ENCODE measurements at places on chromosomes 7 and 10.

- DNase-seq: no peak
These were observed 388.6 kb upstream of the C7orf33 start for GRCh38 chr7:148201992-148202391.

GRCh38 chr10:128185627-128186026, 59.4 kb upstream of the MKI67 start:
- DNase-seq: no peak

DNA sequence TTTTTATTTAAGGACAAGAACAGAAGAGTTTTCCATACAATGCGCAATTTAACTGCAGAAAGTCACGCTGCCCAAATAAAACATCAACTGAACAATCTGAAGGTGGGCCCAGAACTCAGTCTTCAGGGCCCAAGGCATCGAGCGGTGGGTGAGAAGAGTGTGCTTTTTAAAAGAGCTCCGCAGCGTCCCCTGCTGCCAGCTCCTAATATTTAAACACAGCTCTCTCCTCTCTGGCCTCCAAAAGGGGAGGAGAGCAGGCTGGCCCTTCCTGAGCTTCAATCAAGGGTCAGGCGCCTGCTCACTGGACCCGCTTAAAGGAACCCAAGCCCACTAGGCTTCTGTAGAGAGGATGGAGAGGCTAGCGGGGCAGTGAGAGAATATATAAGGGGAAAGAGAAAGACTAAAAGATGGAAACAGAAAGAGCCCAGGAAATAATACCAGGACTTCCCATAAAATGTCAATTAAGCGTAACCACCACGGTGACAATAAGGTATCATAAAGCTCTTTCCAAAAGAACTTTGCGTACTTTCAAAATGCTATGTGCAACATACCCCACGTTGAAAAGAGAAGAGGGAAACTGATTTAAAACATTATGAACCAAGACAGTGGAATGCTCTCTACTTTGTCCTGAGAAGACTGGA, 2.8 kb downstream of the FAM53B start:
- DNase-seq: peak; percentile 69

- DNase-seq: no peak
These were observed 266.0 kb downstream of the BBS9 start for GRCh38 chr7:33395340-33395739.

GRCh38 chr10:84205049-84205852, 10.9 kb downstream of the CDHR1 start:
- DNase-seq: peak; percentile 42

DNA sequence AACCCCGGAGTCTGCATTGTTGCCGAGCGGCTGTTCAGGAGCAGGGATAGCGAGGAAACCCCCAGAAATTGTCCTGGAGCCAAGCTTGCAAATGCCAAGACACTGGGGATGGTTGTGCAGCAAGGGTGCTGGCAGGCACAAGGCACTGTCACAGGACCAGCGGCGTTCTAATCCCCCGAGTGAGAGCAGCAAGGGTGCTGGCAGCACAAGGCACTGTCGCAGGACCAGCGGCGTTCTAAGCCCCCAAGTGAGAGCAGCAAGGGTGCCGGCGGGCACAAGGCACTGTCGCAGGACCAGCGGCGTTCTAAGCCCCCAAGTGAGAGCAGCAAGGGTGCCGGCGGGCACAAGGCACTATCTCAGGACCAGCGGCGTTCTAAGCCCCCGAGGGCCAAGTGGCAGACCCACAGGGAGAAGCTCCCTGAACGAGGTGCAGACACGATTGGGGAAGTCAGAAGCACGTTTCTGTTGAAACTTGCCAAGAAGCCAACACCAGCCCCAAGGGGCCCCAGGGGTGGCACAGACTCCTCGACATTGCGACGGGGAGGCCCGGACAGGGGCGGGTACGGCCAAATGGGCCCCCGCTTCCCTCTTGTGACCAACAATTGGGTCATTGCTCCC, 40.4 kb upstream of the INPP5A start:
- no peak for DNase-seq

GRCh38 chr10:48894911-48895802, 44.5 kb downstream of the LRRC18 start:
- DNase-seq: no peak

GRCh38 chr10:23362879-23363792, 18.5 kb upstream of the C10orf67 start:
- no peak for DNase-seq

- DNase-seq: no peak
These were observed 18.3 kb upstream of the MKI67 start for GRCh38 chr10:128144547-128144946.

- DNase-seq: no peak
These were observed 223.5 kb downstream of the CCDC3 start for GRCh38 chr10:12777840-12778585.

DNA sequence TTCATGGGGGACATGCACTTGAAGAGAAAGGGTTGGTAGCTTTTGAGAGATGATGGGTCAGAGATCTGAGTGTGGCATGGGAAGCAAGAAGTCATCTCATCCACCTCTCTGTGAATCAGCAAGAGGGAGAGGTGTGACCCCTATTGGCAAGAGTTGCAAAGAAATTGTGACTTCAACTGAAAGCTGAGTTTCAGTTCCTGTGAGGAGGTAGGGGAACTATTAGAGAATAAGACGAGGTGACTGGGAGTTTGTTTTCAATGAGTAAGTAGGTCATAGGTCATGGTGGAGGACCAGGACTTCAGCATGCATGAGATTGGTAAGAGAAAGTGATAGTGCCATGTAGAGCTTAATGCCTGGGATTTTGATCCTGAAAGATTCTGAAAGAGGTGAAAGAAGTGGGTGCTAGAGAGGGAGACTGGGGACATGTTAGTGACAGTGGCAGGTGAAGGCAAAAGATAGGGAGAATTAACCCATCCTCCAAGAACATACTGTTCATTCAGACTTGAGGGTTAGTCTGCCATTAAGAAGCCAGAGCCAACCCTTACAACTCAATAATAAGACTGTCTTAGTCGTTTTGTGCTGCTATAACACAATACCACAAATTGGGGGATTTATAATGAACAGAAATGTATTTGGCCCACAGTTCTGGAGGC, 75.5 kb upstream of the CAPZA2 start:
- no peak for DNase-seq

DNA sequence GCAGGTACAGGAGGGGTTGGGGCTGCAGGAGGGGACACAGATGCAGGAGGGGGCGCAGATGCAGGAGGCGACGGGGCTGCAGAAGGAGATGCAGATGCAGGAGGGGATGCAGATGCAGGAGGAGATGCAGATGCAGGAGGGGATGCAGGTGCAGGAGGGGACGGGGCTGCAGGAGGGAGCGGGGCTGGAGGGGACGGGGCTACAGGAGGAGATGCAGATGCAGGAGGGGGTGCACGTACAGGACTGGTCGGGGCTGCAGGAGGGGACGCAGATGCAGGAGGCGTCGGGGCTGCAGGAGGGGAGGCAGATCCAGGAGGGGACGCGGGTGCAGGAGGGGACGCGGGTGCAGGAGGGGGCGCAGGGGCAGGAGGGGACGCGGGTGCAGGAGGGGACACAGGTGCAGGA, 66.5 kb downstream of the VWA2 start:
- DNase-seq: no peak

DNA sequence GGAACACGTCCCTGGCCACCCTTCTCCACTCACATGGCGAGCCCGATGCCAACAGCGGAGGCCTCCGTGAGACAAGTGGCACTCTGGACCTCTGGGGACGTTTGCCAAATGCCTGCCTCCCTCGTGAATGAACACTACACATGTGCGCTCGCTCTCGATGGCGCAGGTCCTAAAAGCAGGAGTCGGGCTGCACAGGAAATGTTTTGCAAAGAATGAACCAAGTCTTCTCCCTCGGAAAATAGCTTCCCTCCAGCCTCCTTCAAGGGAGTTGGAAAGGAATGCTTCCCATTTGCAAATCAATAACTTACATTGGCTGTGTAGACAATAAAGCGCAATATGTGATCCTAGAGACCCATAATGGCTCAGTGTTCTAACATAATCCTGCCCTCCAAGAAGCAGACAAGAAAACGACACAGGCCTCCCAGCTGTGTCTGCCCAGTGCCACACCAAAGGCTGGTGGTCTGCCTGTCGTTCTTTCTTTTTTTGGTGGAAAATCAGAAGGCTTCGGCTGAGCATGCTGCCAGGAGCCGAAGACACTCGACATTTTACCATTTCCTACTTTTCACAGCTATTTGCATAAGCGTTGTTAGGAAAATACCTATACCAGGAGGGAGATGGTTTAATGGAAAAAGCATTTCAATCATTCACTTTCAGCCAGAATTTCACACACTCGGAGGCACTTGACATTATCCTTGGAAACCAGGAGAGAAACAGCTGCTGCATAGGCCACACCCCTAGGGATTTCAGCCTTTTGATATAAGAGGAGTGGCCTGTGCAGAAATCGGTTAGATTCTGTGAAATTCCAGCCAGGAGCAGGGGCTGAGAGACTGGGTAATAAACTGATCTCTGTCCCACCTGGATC, 38.4 kb downstream of the ATXN7L1 start:
- DNase-seq: no peak

DNA sequence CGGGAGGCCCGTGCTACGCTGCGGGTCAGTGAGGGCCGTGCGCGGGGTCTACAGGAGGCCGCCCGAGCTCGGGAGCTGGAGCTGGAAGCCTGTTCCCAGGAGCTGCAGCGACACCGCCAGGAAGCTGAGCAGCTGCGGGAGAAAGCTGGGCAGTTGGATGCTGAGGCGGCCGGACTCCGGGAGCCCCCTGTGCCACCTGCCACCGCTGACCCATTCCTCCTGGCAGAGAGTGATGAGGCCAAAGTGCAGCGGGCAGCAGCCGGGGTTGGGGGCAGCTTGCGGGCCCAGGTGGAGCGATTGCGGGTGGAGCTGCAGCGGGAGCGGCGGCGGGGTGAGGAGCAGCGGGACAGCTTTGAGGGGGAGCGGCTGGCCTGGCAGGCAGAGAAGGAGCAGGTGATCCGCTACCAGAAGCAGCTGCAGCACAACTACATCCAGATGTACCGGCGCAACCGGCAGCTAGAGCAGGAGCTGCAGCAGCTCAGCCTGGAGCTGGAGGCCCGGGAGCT, 7.0 kb downstream of the LZTS2 start:
- no peak for DNase-seq

- peak; percentile 38 for DNase-seq
These were observed 102.6 kb downstream of the TPST1 start for GRCh38 chr7:66307591-66308215.

- DNase-seq: no peak
These were observed 75.1 kb downstream of the HGF start for GRCh38 chr7:81694711-81695110.

GRCh38 chr7:2644562-2645273, 12.9 kb downstream of the TTYH3 start:
- no peak for DNase-seq

GRCh38 chr10:52332815-52333214, 18.7 kb downstream of the DKK1 start:
- no peak for DNase-seq

DNA sequence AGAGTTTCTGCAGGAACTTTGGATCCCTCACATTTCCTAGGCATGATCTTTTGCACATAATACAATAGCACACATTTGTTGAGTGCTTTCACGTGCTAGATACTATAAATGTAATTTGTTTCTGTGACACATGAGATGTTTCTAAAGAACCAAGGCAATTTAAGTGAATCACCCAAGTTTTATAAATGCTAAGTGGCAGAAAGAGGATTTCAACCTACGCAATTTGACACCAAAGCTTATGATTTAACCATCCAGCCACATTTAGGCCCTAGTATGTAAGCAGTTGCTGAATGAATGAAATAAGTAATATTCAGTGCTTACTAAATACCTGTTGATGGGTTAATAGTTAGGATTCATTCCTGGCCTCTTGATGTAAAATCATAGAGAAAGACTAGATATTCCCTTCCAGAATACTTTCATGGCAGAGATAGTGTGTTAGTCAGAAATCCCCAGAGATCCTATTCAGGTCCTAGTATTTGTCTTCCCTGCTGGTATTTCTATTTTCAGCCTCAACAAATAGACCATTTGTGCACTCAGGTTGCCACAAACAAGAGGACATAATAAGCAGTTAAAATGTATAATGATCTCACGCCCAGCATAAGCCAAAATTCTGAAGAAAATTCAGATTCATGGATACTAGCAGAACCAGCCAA, 572.6 kb downstream of the IPMK start:
- no peak for DNase-seq

DNA sequence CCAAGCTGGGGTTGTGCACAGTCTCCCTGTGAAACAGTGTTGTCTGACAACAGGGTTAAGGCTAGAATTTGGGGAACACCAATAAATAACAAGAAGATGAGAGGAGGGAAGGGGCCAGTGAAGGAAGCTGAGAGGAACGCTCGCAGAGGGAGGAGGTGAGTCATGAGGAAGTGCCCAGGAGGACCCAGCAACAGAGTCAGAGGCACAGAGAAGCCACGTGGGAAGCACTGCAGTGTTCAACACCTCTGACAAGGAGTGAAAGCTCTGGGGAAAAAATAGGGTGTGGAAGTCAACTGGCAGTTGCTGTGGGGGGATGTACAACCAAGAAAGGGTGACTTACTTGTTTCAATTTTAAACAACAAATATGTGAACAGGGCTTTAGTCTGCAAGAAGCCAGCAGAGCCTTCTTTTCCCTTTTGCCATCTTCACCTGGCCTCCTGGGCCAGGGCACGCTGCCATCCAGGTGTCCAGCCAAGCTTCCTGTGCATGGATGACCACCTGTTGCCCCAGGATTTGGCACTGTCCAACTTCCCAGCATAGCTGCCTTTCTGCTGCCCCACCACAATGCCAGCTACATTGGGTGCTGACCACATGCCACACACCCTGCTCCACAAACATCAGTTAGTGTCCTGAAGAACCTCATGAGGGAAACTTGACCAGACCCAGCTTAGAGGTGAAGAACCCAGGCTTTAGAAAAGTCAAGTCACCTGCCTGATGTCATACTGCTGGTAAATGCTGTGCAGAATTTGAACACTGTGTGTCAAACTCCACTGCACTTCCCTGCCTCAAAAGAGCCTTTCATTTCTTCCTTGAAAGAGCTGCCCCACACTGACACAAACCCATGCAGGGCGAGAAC, 69.6 kb downstream of the ATXN7L1 start:
- DNase-seq: peak; percentile 65

DNA sequence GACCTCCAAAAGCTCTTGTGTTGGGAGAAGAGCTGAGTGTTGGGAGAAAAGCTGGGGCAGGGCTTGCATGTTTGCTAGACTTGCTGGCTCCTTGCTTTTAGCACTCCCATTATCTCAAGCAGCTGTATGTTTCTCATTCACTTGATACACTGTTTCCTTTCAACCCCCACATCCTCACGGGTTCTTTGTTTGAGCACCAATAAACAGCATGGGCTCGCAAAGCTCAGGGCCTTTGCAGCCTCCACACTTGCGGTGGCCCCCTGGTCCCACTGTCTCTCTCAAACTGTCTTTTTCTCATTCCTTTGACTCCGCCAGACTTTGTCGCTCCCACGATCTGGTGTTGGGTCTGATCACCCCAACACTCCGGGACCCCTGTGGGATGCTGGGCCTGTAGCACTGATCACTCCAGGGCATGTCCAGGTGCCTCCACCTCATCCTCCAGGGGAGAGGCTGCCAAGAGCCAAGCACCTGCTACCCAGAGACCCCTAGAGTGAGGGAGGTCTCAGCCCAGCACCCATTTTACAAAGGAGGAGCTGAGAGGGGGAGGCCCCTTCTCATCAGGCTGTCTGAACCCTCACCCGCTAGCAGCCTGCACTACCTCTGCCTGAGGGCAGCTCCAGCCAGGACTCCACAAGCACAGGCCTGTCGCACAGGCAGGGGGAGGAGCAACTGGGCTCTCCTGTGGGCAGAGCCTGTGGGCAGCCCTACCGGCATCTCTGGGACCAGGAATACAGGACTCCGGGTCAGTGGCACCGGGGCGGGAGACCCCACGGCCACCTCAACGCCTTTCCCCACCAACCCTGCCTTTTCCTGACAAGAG, 49.1 kb upstream of the MSMB start:
- DNase-seq: no peak

- DNase-seq: no peak
These were observed 496 bp downstream of the BRI3 start for GRCh38 chr7:98281757-98282606.
